ENCODE measurements at places on chromosomes 1 and 21.

GRCh38 chr1:204829133-204829825 lies 41.4 kb upstream of the NFASC start:
- no peak for DNase-seq

GRCh38 chr1:234702342-234703000 lies 92.5 kb upstream of the IRF2BP2 start:
- no peak for DNase-seq

DNA sequence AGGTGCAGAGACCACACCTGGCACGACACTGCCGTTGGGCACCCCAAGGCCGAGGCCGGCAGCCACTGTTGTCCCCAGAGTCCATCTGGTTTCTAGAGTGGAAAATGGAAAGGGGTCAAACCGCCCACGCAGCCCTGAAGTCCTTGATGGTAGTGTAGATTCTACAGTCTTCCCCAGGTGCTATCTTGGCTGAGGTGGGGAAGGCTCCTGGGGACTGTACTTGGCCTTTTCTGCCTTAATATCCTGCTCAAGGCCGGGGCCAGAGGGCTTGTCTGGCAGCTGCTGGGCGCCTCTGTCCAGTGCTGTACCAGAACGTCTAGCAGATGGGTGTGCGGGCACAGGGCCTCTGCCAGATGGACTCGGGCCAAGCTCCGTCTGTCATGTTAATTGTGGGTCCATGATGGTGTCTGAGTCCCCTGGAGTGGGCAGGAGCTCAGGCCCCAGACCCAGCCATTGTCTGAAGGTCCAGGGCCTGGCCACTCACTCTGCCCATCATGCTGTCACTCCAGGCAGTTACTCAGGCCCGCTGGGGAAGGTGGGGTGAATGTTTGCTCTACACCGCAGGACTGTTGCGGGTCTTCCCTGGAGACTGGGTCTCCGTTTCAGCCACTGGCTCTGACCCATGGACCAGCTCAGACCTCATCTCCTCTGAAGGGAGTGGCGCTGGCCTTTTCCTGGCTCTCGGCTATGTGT lies 161.9 kb upstream of the COL6A1 start:
- DNase-seq: no peak

DNA sequence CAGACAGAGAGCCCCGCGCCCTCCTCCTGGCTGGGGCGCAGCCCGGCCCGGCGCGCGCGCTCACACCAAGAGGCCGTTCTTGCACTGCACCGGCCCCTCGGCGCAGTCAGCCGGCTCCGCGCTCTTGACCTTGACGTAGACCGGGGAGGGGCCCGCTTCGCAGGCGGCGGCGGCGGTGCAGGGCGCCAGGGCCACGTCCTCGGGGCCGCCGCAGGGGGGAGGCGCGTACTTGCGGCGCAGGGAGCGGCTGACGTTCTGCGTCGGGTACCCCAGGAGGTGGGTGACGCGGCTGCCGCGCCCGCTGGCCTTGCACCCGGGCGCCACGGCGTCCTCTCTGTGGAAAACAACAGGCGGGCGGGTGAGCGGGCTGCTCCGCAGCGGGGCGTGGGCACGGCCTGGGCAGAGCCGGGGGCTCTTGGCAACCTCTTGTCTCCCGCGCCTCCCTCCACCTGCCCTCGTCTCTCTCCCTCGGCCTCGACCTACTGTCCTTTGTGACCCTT lies 7.7 kb downstream of the VSIG8 start:
- DNase-seq: peak; percentile 54

- no peak for DNase-seq
Observed at GRCh38 chr1:248406721-248407692, 4.2 kb downstream of the OR2T1 start.

DNA sequence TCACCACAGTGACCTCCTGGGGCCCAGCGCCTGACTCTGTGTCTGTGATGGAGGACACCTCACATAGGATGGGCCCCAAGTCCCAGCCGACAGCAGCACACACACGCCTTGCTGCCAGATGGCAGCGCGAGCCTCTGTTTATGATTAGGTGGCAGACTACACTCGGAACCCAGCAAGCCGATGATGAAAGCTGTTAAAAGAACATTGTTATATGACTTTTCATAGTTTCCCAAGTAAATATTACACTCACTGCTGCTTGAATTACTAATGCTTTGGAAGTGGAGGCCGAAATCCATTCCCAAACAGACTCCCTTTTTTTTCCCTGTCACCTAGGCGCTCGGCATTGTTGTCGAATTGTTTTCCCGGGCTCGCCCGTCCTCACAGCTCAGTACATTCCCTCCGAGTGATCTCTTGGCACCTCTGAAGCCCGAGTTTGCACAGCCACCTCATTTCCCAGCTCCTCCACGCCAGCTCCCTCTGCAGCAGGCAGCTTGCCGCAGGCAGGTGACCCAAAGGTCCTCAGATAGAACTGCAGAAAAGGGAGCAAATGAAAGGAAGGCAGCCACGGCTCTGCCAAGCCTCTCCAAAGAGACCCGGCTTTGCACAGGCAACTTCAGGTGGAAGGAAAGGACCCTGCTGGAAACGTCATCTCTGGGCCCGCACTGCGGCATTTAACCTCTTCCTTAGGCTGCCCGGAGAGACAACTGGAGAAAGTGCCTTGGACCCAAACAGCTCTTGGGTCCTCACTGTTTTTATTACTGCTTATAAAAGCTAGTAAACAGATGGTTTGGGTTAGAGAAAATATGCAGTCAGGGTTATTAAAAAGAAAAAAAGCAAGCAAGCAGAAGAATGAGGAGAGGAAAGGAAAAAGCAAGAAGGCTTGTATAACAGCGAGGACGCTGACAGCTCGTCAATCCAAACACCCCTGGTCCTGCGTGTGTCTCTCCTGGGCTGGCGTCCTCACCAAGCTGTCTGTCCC lies 72.2 kb upstream of the SLC25A33 start:
- DNase-seq: no peak

Data from HEK293T (cell line).